ENCODE measurements at places on chromosomes 3 and 15. TPM values are rescaled to one million over a fixed set of nuclear protein-coding genes. Genes with fewer than 3 reads are reported as not detected.

Gene SOX14
- not detected for total RNA-seq

Gene RBM6
- total RNA-seq = 7.1 TPM

Gene RYK
- total RNA-seq = 69.7 TPM

Gene ACP3
- total RNA-seq = not detected

Gene TUBGCP5
- 3.6 TPM for total RNA-seq

All from Caki2 (cell line).